Nephron progenitor cell (in vitro differentiated cells): ENCODE measurements at places on chromosomes 2 and 18.
A peak's percentile ranks its signal among the peaks of the same experiment; 100 is the strongest.

- DNase-seq, result no peak
Measured at GRCh38 chr2:172095146-172095904, 7.4 kb downstream of the DLX2 start.

GRCh38 chr2:108916122-108916795, 72.8 kb downstream of the EDAR start:
- DNase-seq, result no peak

DNA sequence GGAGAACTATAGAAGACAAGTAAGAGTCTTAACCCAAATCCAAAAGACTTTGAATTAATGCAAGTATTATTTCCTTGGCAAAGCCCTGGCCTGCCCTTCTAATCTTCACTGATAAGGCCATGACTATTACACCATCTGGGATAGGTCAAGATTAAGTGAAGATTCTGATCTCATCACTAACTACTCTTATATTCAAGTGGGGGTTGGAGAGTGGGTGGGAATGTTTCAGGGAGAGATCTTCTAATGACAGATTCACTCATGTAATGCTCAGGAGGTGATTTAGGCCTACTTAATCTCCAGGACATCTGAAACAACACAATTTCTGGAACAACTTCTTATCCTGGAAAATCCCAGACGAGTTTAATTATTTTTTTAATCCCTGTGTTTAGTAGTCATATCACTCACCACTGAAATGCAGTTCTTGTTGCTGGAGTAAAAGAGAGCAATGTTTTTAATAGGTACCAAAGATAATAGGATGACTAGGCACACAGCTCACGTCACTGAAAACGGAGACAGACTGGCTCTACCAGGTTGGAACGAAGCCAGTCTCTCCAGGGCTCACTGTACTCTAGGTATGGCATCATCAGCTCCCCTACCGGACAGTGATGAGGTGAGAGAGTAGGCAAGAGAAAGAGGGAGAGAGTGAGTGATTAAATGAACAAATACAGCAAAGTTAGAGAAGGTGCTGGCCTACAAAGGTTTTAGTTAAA, 133.1 kb downstream of the NCKAP5 start:
- DNase-seq, result no peak

- DNase-seq, result no peak
Measured at GRCh38 chr18:23356424-23356823, 96.7 kb upstream of the RIOK3 start.

DNA sequence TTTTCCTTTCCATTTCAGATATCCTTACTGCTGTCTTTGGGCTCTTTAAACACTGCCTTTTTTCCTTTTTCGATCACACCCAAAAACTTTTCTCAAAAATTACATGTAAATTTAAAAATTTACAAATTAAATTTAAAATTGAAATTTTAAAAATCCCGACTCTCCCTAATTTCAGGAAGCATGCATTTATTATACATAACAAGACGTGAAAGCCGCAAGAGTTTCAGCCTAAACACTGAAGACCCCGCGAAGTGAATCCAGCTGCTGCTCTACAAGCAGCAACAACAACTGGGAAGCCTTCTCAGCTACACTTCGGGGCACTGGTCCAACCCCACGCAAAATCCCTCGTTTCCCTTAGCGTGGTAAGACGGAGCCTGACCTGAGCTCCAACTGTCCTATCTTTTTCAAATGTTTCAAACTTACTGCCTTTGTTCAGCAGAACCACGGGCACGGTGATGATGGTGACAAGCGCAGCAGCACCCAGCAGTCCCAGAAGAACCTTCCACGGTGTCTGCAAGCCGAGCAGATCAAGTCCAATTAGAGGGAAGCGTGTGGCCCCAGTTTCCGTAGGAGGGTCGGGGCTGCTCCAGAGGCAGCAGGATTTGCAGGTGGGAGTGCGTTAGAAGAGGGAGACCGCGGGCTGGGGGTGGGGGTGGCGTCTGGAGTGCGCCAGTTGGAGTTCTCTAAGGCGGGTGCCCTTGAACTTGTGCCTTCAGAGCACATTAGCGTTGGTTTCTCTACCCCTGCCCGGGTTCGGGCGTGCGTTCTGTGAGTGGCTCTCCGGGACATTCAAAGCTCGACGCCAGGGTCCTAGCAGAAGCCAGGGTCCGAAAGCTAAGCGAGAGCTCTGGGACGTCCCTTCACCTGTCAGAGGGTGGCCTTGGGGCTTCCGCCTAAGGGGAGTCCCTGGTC, 783 bp downstream of the DPP4 start:
- DNase-seq, result peak; percentile 22

DNA sequence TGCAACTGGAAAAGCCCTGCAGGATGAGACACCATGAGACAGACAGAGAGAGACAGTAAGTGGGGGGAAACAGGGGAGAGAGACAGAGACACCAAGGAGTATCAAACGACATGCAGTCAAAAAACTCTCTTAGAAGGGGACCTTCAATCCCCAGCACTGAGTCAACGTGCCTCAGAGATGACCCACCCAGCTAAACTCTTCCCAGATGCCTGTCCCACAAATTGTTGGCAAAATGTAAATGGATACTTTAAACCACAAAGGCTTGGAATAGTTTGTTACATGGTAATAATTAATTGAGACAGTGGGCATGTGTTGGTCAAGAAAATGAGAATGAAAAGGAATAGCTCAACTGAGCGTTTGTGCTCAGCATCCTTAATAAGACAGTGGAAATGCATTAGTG, 98.3 kb downstream of the GRB14 start:
- DNase-seq, result no peak

DNA sequence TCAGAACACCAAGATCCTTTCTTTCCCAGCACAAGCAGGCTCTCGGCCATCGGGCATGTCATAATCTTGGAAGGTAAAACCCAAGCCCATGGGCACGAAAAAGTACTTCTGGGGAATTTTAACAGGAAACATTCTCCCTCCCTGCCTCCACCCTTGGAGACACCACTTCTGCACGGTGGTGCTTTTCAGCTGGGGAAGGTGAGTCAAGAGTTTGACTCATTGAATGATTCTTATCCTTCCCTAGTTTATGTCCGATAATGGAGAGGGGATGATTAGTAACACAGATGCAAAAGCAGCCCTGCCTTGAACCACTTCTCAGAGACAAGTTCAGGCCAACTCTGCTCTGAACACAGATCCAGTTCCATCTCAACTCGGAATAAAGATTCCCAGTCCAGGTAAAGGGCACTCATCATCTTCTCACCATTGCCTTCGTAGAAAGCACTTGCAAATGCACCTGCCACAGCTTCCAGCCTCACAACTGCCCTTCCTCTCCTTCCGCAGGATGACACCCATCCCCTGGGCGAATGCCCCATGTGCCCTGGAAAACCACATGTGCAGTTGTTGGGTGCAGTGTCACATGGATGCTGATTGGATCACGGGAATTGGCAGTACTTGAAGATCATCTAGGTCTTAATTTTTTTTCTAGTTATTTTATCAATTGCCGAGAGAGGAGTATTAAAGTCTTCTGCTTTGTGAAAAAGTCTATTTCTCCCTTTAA, 136.2 kb downstream of the PXDN start:
- no peak for DNase-seq
